MCF 10A (cell line): ENCODE measurements at places on chromosomes 12 and 14.

DNA sequence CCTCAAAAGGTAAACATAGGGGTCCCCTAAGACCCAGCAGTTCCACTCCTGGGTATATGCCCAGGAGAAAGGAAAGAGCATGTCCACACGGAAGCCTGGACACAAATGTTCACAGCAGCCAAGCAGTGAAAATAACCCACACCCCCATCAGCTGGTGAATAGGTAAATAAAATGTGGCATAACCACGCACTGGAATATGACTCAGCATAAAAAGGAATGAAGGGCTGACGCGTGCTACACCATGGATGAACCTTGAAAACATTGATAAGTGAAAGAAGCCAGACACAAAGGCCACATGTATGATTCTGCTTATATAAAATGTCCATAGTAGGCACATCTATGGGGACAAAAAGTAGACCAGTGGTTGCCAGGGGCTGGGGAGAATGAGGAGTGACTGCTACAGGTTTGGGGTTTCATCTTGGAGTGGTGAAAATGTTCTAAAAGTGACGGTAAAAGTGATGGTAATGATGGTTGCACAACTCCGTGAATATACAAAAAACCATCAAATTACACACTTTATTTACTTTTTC is 3.8 kb upstream of the SCARB1 start:
- DNase-seq, result peak; percentile 59

DNA sequence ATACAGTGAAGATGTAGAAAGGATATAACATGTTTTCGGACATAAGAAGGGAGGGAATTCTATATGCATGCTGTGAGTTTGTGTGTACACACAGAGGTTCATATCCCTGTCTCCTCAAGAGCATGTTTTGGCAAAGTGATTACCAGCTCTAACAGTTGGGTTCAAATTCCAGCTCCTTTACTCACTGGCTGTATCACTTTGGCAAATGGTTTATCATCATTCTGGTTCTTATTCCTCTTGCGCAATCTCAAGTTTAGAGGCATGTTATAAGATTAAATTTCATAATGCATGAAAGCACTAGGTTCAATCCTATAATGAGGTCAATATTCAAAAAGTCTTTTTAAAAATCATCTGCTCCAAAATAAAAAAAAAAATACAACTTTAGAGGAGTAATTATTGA is 107.7 kb upstream of the LRFN5 start:
- peak; percentile 2 for DNase-seq

DNA sequence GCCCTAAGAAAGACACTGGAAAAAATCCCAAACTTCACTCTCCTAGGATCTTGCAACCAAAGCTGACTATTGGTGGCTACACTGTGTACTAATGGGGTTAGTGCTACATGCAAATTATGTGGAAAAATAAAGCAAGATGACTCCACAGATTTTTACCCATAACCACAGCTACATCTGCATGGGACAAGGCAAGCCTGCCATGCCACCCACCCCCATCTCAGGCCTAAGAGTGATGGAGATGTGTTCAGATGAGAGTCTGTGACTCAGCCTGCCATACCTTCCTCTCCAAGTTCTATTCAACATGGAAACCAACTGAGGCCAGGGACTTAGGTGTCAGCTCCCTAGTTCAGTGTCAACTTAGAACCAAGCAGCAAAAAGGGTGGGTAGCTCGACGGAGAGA is 206.2 kb downstream of the PELI2 start:
- no peak for DNase-seq

DNA sequence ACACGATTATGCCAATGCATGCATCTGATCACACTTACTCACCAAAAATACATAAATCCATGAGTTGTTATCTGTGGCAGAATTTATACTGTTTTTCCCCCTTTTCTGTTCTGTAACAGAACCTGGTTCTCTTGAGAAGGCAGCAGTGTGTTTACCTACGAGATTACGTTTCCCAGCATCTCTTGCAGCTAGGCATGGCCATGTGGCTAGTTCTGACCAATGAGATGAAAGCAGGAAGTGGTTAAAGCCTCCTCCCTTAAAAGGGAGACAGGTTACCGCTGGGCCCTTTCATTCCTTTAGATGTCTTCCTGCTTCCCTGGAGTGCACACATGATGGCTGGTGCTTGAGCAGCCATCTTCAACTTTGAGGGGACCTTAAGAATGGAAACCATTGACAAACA is 11.7 kb upstream of the ASPG start:
- DNase-seq, result no peak

- DNase-seq, result no peak
Observed at GRCh38 chr14:33711194-33711593, 239.7 kb downstream of the EGLN3 start.

DNA sequence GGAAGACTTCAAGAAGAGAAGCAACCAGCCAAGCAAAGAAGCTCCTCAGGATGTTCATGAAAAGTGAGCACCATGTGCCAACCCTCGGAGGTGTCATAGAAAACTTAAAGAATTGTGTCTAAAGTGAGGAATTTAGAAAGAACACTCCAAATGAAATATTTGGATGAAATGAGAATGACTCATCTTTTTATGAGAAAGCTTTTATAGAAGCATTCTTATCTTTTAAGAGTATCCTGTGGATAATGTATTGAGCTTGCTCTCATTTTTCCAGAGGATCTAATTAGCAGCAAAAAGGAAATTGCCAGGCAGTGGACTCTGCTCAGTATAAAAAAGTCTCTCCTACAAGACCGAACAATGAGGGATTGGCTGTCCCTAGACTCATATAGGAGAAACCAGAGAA is 454.9 kb downstream of the LRIG3 start:
- no peak for DNase-seq

DNA sequence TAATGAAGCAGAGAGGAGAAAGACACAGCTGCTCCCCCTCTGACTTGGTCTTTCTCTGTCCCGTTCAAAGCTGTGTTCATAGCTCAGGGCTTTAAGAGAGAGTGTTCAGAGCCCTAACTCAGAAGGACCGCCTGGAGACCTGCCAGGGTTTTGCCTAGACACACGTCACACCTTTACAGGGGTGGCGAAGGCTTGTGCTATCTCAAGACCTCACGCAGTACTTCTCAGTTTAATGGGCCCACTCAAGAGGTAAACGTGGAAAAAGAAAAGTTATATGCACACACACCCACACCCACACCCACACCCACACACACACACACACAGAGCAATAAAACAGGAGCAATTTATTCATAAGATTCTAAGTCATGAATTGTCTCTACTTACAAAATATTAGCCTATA is 374.3 kb downstream of the C12orf75 start:
- no peak for DNase-seq

DNA sequence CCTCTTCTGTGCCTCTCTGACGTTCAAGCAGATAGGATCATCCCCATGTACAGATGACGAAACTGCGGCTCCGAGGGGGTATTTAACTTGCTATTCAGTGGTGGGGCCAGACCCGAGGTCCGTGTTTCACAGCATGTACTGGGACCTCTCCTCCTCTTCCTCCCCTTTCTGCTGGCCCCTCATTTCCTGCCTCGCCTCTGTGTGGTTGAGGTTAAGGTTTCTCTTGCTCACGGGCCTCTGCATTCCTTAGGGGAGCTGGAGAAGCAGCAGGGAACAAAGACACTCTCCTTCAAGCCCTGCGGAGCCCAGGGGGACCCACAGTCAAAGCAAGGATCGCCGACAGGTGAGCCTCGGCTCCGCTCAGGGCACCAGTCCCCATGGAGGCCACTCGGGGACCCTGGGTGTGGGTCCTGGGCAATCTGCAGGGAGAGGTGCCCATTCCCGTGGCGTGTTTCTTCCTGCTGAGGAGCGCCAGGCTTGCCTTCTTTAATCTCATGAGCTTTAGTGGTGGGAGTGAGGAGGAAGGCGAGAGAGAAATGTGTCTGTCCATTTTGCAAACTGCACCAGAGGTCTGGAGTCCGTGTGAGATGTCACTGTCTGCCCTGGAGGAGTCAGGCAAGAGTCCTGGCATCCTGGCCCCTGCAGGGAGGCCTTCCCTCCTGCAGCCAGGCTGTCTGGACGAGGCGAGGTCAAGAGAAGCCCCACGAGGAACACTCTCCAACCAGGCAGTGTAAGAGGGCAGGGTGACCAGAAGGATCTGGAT is 45.0 kb downstream of the SLC6A12 start:
- no peak for DNase-seq

DNA sequence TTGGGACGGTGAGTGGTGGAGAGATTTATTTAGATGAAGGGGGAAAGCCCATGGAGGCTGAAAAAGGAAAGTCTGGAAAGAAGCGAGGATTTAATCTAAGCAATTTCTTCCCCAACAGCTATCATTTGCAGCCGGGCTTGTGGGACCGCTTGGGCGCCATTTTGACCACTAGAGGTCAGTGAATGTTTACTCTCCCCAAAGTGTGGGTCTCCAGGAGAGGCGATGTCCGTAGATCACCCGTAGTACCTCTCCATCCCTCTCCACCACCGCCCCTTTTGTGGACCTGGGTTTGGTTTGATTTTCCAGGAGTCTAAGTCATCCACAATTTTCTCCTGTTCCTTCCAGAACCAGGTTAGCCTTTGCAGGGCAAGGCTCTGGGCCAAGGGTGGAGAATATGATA is 91.2 kb upstream of the PARP11 start:
- peak; percentile 19 for DNase-seq

GRCh38 chr12:45987340-45987727 is 3.0 kb downstream of the SCAF11 start:
- DNase-seq, result no peak

GRCh38 chr14:88792473-88793258 is at the start of gene EML5:
Gene EML5 (minus strand): TSS chr14:88792953. CDS start chr14:88792503, 450 bp downstream.
- DNase-seq, result peak; percentile 79

DNA sequence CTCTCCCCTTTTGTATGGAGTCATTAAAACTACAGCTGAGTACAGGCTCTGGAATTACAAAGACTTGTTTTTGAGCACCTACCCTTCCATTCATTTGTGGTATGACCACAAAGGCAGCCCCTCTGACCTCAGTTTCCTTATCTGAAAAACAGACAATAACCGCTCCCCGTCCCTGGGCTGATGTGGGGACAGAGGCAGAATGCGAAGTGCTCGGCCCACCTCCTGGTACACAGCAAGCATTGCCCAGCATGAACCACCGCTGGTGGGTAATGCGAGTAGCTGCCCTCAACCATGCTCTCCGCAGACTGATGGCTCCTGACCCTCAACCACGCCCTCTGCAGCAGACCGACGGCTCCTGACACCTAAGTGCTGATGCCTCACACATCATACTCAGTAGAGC is 22.4 kb downstream of the P2RX2 start:
- DNase-seq, result no peak

DNA sequence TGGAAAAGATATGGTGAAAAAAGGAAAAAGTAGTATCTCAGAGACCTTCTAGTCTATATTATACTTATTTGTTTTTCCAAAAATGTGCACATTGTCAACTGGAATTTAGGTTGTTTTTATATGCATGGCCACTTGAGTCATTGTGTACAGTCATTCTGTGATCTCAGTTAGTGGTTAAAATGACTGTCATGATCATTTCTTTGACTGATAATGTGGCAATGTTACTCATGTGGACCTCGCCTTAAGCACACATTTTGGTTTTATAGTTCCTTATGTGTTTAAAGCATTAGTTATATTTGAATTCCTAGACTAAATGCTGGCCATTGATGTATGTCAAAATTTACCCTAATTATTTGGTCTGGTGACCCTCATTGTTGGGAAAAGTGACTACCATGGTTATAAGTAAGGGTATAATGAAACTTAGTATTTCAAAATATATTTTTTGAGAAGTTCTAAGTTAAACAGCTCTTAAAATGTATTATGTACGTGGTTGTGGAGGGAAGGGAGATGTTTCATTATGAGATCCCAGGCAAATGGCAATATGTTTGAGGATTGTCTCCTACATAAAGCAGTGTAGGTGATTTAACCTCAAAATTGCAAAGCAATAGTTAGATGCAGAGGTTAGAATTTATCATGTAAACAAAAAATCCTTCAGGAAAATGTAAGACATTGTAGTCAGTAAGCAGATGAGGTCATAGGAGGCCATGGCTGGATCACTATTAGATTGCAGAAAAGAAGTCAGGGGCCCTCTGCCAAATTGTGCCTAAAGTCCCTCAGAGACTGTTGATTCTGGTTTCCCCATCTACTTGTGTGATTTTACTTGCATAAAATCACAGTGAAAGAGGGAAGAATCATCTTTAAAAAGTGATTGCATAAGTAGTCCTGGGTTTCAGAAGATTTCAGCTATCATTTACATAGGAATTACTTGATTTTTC is 17.5 kb downstream of the PNMA1 start:
- DNase-seq, result peak; percentile 42

- no peak for DNase-seq
Observed at GRCh38 chr14:51074701-51075385, 20.1 kb downstream of the TRIM9 start.

DNA sequence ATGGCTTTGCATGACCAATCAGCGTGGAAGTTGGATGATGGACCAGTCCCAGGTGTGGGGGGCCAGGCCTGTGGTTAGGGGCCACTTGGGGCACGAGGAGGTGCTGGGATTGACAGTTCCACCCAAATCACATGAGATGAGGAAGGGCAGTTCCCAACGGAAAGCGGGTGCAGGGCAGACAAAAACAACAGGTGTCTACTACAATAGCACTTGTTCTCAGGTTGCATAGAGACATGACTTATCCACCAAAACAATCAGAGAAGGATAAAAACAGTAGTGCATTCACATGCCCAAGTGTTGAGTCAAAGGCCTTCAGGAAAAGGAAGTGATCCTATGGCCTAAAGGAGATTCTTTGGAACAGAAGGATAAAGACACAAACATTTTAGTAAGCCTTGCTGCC is 14.6 kb upstream of the EIF2B2 start:
- DNase-seq, result peak; percentile 70
